ENCODE measurements at places on chromosomes 12 and 14. TPM values are rescaled to one million over a fixed set of nuclear protein-coding genes. Genes with fewer than 3 reads are reported as not detected.

The SMCO2 gene
- 0.33 TPM for polyA plus RNA-seq

The DDX47 gene
- 52.5 TPM for polyA plus RNA-seq

DNA sequence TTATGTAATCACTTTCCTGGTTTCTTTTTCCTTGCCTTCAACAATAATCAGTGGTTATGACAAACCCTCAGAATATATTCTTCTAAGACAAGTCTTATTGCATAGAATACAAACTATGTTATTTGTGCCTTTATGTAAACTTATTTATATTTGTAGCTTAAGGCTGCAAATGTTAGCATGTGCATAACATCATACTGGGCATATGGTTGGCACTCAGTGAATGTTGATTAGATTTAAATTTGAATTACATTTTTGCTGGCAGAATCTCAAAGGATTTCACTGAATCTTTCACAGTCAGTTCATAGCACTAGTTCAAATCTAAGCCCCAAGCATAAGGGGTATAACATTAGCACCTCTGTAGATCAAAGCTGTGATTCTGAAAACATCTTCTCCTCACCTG lies 113.2 kb upstream of the AEBP2 start:
- DNase-seq = no peak

DNA sequence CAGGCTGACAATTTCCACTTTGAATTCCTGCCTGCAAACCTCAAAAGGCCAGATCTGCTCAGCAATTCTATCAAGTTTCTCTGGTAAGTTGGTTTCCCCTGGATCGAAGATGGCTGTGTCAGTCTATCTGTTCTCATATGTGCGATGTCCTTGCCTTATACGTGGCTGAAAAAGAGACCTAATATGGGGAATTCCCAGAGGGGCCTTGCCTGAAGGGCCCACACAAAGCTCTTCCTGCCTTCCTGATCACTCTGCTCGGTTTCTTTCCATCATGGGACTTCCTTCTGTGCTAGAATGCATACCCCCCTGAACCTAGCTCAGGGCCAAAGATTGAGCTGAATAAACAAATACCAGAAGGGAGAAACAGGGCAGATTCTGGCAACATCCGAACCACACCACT lies 13.2 kb downstream of the TCL1B start:
- no peak for DNase-seq

DNA sequence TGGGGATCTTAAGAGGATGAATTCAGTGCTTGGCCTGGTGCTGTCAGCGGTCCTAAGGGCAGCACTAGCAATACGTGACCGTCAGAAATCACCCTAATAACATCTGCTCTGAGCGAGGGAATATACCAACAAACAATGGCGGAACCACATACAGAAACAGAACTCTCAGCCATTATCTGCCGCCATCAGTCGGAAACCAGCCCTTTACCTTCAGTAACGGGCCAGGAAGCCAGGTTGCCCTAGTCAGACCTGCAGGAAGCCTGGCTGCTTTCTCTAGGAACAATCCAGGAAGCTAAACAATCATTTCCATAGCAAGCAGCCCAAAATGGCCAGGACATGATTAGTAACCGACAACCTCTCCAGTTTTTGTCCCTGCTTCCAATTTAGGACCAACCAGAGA lies 5.6 kb downstream of the CDCA4 start:
- DNase-seq = peak; percentile 26

GRCh38 chr12:107282628-107283027 lies 189.3 kb upstream of the CRY1 start:
- no peak for DNase-seq

DNA sequence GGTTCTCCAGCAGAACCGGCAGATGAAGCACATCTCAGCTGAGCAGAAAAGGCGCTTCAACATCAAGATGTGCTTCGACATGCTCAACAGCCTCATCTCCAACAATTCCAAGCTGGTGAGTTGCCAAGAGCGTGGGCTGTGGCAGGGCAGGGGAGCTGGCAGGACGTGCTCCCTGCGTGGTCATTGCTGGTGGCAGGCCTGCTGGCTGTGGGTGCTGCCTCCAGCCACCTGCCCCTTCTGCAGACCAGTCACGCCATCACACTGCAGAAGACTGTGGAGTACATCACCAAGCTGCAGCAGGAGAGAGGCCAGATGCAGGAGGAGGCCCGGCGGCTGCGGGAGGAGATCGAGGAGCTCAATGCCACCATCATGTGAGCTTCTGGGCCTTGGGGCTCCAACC lies 35.8 kb downstream of the IL31 start:
- DNase-seq = no peak

- DNase-seq = no peak
These were observed 80.5 kb upstream of the GARIN6 start for GRCh38 chr12:99567072-99567471.

DNA sequence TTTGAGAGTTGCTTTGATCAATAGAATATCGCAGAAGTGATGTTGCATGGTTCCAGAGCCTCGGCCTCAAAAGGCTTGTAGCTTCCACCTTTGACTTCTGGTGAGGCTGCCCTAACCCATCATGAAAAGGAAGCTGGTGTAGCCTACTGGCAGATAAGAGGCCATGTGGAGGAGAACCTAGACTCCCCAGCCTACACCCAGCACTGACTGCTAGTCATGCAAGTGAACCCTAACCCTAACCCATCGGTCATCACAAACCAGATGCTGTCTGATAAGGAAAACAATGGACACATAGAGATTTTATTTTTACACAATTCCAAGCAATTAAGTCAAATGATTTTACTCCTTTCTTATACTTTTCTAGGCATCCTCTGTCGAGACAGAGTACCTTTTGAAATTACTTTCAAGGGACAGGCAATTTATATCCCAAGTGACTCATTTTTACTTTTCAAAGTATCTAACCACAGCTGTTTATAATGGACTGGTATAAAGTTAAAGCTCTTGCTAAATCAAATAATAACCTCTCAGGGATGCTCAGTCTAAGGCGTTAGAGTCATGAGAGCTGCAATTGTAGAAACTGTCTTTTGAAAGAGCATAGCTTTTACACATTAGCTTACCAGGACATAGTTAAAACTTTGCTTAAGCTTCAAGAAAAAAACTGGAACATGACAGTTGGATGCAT lies 17.6 kb downstream of the PTPRB start:
- DNase-seq = no peak
